ENCODE measurements at places on chromosomes 6 and 20.

GRCh38 chr6:154991207-154991606 lies 3.9 kb upstream of the TIAM2 start:
- DNase-seq = no peak

DNA sequence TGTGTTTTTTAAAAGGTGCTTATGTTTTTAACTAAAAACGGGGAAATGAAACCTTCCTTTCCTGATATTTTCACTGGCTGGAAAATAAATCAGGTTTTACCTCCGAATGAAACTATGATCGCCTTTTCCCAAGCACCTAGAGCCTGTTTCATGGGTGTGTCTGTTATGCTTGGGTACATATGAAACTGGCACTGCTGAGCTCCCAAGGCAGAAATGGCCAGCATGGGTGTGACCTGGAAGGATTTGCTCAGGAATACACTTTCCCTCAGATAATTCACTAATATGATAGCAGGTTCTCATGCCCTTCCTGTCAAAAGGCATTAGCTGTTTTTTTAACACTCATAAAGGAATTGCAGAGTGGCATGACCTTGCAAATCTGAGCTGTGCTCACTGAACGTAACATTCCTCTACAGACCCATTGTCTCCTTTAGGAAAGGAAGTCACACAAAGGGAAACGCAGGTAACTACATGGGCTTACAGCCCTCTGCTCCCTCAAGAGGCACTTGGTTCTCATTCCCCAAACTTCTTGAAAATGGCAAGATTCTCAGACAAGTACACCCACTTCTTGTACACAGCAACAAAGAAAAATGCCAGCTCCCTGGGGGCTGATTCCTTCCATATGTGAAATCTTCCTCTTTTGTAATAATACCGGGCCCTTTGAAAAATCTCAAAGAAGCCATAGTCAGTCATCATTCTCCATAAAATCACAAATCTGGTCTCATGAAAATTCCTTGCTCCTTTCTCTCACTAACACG lies 72.7 kb downstream of the METTL24 start:
- DNase-seq = no peak

- DNase-seq = no peak
Observed at GRCh38 chr6:27407153-27407814, 18.7 kb downstream of the ZNF391 start.

GRCh38 chr6:6661684-6662083 lies 73.2 kb downstream of the LY86 start:
- DNase-seq = no peak

DNA sequence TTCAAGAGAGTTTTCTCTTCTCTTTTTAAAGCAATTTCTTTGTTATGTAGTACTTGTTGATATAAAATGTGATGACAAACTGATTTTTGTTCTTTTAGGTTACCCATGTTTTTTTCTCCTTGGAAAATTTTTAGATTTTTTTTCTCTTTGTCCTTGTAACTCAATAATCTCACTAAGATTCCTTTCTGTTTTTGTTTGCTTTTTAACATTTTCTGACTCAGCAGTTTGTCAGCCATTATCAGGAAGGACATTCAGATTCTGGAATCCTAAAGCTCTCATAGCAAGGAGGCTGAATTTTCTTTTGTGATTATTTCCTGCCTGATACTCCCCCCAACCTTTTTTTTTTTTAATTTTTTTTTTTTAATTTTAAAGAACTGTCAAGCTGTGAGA lies 75.2 kb upstream of the CITED2 start:
- DNase-seq = no peak

GRCh38 chr20:3595541-3595940 lies 67.7 kb downstream of the GFRA4 start:
- DNase-seq = no peak

DNA sequence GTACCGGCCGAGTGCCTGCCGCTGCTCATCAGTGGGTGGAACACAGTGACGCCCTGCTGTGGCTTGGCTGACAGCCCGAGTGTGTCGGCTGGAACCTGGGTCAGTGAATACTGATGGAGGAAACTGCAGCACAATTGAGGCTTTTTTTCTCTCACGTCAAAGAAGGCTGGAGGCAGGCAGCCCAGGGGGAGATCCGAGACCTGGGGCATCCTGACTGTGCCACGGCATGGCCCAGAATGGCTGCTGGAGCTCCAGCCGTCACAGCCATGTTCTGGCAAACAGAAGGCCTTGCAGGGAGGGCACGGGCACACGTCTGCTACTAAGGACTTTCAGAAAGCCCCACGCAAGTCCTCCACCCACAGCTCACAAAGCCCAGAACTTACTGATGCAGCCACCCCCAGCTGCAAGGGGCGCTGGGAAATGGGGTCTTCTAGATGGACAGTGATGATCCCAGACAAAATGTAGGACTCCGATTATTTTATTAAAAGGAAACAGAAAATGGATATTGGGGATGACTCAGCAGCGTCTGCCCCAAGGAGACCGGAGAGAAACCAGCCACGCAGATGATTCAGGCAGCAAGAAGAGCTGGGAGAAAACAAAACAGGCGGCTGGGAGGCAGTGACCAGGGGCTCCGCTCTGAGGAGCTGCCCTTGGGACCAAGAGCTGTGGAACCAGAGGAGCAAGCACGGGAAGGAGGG lies 140.0 kb downstream of the TAF4 start:
- DNase-seq = no peak

All from activated naive CD4-positive, alpha-beta T cell treated with anti-CD3 and anti-CD28 coated beads, Interleukin-2, amount 50 U/mL, for 16 hours (primary cell).